ENCODE measurements at places on chromosomes 2 and 18. TPM values are rescaled to one million over a fixed set of nuclear protein-coding genes. Genes with fewer than 3 reads are reported as not detected.

The FAHD2B gene
- 36.1 TPM for total RNA-seq

The ASAP2 gene
- 0.10 TPM for total RNA-seq

The UGT1A5 gene
- total RNA-seq: not detected

The FLACC1 gene
- total RNA-seq: 3.3 TPM

The SPDYA gene
- 1.1 TPM for total RNA-seq

The SCTR gene
- not detected for total RNA-seq

The XDH gene
- total RNA-seq: 0.07 TPM

The KYNU gene
- total RNA-seq: 0.14 TPM

The DES gene
- total RNA-seq: not detected

The EPHA4 gene
- total RNA-seq: 3.4 TPM

The CCDC102B gene
- total RNA-seq: 3.3 TPM

The POTEF gene
- total RNA-seq: not detected

GRCh38 chr2:120877409-120877808 lies 141.7 kb downstream of the GLI2 start:
- H3K27ac ChIP-seq: no peak overlapping the region
- no peaks in the 10 kb centered on the region for H3K36me3 ChIP-seq
- peaks cover 6% of the 10 kb centered on the region for H3K27me3 ChIP-seq
- no peaks in the 10 kb centered on the region for H3K4me1 ChIP-seq
- no peak overlapping the region for H3K4me3 ChIP-seq
- no peak for DNase-seq

GRCh38 chr2:85133751-85134254 lies 611 bp downstream of the TCF7L1 start:
- peak; percentile 32 for DNase-seq
- peaks cover 62% of the 10 kb centered on the region for H3K27me3 ChIP-seq
- peaks cover 8% of the 10 kb centered on the region for H3K4me1 ChIP-seq
- peak overlapping the region; percentile 71 for H3K4me3 ChIP-seq
- no peaks in the 10 kb centered on the region for H3K36me3 ChIP-seq
- no peak overlapping the region for H3K27ac ChIP-seq

GRCh38 chr2:31384771-31385276 lies 29.7 kb downstream of the XDH start:
- H3K4me3 ChIP-seq: no peak overlapping the region
- H3K4me1 ChIP-seq: peaks cover 20% of the 10 kb centered on the region
- H3K36me3 ChIP-seq: no peaks in the 10 kb centered on the region
- no peak overlapping the region for H3K27ac ChIP-seq

GRCh38 chr2:44549099-44549471 lies 187.3 kb downstream of the CAMKMT start:
- no peak overlapping the region for H3K27ac ChIP-seq
- H3K36me3 ChIP-seq: no peaks in the 10 kb centered on the region
- no peak overlapping the region for H3K4me3 ChIP-seq
- H3K27me3 ChIP-seq: no peaks in the 10 kb centered on the region
- no peak for DNase-seq

- peak; percentile 58 for DNase-seq
- H3K36me3 ChIP-seq: peaks cover 1% of the 10 kb centered on the region
- H3K27ac ChIP-seq: peak overlapping the region; percentile 99
- H3K4me3 ChIP-seq: peak overlapping the region; percentile 95
Measured at GRCh38 chr2:30226144-30227032, 4.9 kb upstream of the LBH start.

DNA sequence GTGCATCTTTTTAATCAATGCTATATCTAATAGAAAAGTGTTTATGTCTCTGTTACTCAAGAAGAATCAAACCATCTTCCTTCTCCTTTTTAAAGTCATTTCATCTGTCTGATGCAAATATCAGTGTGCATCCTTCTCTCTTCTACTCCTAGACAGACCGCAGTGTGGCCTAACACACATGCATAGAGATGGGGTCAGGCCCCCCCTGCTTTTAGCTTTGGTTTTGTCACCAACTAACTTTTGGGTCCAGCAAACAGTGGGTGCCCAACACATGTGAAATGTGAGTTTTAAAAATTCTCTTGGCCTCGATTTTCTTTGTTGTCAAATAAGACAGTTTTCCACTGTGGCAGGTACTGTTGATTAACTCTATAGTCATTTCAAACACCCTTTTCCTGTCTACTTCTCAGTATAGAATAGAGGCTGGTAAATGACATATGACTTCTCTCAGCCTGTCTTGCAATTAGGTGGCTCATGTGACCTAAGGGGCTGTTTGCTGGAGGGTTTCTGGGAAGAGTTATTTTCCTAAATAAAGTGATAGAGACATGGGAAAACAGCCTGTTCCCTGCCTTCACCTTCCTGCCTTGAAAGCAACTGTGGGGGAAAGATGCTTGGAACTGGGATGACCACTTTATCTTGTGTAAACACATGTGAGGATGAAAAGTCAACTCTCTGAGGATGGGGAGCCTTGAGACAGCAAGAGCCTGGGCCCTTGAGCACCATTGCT lies 65.7 kb upstream of the DARS1 start:
- H3K4me3 ChIP-seq: peak overlapping the region; percentile 88
- H3K27ac ChIP-seq: peak overlapping the region; percentile 99
- no peaks in the 10 kb centered on the region for H3K27me3 ChIP-seq
- H3K36me3 ChIP-seq: peaks cover 2% of the 10 kb centered on the region

DNA sequence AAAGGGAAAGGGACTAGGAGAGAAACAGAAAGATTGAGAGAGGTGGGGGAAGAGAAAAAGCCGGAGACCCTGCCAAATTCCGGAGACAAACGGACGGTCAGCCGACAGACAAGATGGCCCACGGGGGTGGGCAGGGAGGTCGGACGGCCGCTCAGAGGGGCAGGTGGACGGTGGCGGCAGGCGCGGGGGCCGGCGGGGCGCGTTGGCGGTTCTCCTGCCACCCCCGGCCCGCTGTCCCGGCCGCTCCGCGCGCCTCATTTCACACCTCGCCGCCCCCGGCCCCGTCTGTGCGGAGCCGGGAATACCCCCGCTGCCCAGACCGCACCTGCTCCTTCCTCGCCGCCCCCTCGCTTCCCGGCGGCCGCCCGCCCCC lies 935 bp downstream of the SLC30A3 start:
- H3K4me3 ChIP-seq: peak overlapping the region; percentile 61
- no peak overlapping the region for H3K27ac ChIP-seq
- H3K4me1 ChIP-seq: peaks cover 25% of the 10 kb centered on the region
- DNase-seq: no peak

DNA sequence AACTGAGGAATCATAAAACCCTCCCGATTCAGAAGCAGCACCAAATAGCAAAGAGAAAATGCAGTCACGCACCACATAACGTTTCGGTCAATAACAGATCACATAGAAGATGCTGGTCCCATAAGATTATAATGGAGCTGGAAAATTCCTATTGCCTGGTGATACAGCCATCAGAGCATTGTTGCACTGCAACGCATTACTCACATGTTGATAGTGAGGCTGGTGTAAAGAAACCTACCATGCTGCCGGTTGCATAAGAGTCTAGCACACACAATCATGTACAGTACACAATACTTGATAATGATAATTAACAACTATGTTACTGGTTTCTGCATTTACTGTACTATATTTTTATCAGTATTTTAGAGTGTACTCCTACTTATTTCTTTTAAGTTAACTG lies 32.5 kb downstream of the RNF152 start:
- no peaks in the 10 kb centered on the region for H3K36me3 ChIP-seq
- no peaks in the 10 kb centered on the region for H3K4me1 ChIP-seq
- H3K4me3 ChIP-seq: no peak overlapping the region
- H3K27ac ChIP-seq: no peak overlapping the region
- H3K27me3 ChIP-seq: peaks cover 13% of the 10 kb centered on the region

- no peak overlapping the region for H3K4me3 ChIP-seq
- H3K4me1 ChIP-seq: no peaks in the 10 kb centered on the region
- no peaks in the 10 kb centered on the region for H3K36me3 ChIP-seq
- peaks cover 22% of the 10 kb centered on the region for H3K27me3 ChIP-seq
- H3K27ac ChIP-seq: no peak overlapping the region
Measured at GRCh38 chr2:223744580-223744979, 92.8 kb downstream of the AP1S3 start.

GRCh38 chr2:10717628-10718027 lies 3.8 kb upstream of the ATP6V1C2 start:
- H3K4me3 ChIP-seq: no peak overlapping the region
- H3K27me3 ChIP-seq: peaks cover 47% of the 10 kb centered on the region
- H3K4me1 ChIP-seq: peaks cover 8% of the 10 kb centered on the region
- no peak overlapping the region for H3K27ac ChIP-seq
- DNase-seq: no peak

DNA sequence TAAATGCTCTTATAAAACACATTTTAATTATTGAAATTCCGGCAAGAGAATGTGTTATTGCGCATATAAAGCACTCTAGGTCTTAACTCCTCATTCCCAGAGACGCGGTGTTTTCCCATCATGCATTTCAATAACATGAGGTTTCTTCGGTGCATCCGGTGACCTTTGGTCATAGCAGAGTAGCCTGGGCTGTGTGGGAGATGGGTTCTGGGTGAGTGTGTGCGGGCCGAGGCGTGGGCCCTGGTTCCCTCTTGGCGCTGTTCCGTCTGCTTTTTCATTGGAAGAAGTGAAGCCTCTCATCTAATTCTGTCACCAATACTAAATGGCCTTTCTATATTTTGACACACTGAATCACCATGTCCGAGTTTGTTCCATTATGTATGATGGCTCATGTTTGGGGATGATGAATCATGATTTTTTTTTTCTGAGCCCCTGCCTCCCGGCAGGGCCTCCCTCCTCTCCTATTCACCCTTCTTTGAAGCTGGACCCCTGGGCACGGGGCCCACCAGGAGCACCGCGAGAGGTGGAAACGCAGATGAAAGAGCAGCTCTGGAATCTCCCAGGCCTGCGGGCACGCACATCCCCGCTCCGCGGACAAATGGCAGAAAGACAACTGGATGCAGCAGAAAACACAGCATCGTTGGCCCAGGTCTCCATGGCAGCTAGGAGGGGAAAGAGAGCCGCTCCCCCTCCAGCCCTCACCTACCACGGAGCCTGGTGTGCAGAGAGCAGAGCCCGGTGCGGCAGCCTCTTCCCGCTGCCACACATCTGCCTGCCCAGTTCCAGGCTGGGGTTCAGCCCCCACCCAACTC lies 85.8 kb upstream of the HPCAL1 start:
- H3K27ac ChIP-seq: no peak overlapping the region
- H3K4me3 ChIP-seq: no peak overlapping the region
- no peak for DNase-seq
- no peaks in the 10 kb centered on the region for H3K4me1 ChIP-seq
- H3K36me3 ChIP-seq: no peaks in the 10 kb centered on the region

GRCh38 chr18:77376043-77376732 lies 126.5 kb downstream of the GALR1 start:
- no peak for DNase-seq
- peaks cover 7% of the 10 kb centered on the region for H3K27me3 ChIP-seq
- no peaks in the 10 kb centered on the region for H3K4me1 ChIP-seq
- no peaks in the 10 kb centered on the region for H3K36me3 ChIP-seq
- no peak overlapping the region for H3K27ac ChIP-seq

- H3K27me3 ChIP-seq: no peaks in the 10 kb centered on the region
- peaks cover 7% of the 10 kb centered on the region for H3K36me3 ChIP-seq
Measured at GRCh38 chr2:229870903-229871656, 50.7 kb downstream of the TRIP12 start.

DNA sequence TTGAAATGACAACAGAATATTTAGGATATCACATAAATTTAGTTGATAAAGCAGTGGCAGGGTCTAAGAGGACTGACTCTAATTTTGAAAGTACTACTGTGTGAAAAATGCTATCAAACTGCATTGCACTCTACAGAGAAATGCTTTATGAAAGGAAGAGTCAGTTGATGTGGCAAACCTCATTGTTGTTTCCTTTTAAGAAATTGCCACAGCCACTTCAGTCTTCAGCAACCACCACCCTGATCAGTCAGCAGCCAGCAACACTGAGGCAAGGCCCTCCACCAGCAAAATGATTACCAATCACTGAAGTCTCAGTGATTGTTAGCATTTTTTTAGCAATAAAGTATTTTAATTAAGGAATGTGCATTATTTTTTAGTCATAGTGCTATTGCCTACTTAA lies 488.7 kb upstream of the SLC39A10 start:
- no peak overlapping the region for H3K4me3 ChIP-seq
- DNase-seq: no peak
- H3K4me1 ChIP-seq: no peaks in the 10 kb centered on the region
- no peak overlapping the region for H3K27ac ChIP-seq

DNA sequence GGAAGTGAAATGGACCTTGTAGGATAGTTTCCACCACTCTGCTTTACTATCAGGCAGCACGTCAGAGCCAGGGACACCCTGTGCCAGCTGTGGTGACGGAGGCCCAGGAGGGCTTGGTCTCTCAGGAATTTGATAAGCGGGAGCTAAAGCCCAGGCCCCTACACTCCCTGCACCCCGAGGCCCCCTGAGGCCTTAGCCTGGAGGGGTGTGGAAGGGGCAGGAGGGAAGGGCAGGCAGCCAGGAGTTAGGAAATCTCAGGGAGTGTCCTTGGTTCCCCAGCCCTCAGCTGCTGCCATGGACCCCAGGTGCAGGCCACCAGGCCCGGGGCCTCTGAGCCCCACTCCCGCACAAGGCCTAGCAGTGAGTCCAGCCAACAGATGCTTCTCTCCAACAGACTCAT lies 38.2 kb downstream of the PDIA6 start:
- H3K27ac ChIP-seq: no peak overlapping the region
- no peaks in the 10 kb centered on the region for H3K27me3 ChIP-seq
- no peaks in the 10 kb centered on the region for H3K4me1 ChIP-seq

DNA sequence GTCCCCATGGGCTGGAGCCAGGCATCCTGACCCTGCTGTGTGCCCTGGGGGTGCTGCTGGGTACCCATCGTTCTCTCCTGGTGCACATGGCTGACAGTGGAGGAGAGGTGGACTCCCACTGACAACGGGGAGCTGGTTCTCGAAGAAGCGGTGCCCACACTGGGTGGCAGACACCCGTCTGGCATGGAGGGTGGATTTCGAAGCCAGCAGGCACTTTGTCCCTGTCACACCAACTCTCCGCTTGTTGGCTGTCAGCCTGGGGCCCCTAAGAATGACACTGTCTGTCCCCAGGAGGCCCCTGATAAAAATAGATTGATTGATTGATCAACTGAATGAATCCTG lies 55.4 kb downstream of the RTP5 start:
- H3K36me3 ChIP-seq: no peaks in the 10 kb centered on the region
- no peak for DNase-seq
- H3K4me1 ChIP-seq: peaks cover 20% of the 10 kb centered on the region
- H3K4me3 ChIP-seq: no peak overlapping the region
- no peak overlapping the region for H3K27ac ChIP-seq

DNA sequence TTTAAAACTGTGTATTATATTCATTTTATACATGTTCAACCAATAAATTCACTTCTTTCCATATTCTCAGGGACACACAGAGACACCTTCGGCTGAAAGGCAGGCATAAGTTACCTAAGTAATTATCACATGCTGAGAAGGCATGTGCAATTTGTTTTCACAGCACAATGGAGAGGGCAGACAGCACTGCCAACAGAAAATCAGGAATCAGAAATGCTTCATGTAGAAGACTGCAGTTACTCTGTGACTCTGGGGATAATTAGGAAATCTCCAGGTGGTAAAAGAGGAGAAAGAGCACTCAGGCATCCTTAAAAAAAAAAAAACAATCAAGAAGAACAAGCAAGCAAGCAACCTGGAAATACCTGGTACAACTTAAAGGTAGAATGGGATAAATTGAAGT lies 49.3 kb downstream of the DSEL start:
- H3K4me3 ChIP-seq: no peak overlapping the region
- no peak overlapping the region for H3K27ac ChIP-seq

All from activated T-cell treated with anti-CD3 and anti-CD28 coated beads, Interleukin-2, amount 50 U/mL, for 72 hours (primary cell).